ENCODE measurements at places on chromosomes 12 and 14.

DNA sequence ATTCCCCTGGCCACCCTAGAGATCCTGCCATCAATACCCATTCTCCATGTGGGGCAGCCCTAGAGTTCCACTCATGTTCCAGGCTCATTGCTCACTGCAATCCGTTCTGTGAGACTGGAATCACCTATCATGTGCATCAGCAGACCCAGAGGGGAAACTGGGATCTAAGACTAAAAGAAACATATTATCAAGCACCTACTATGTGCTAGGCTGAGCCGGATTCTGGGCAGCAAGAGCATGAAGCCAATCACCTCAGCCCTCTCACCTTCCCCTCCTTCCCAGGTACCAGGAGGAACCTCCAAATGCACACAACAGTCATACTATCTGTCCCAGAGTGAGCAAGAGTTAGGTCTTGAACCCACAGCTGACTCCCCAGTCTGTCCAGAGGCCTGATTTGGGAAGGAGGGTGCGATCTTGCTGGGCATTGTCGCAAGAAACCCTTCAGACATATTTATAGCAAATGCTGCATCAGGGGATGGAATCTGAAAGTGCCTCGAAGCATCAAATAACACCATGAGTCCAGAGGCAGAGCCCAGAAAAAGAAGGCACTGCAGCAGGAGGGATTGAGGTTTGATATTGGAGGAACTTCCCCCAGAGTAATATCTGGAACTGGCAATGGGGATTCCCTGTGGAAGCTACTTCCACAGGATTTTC, 6.7 kb upstream of the CACNB3 start:
- no peak for DNase-seq

GRCh38 chr14:59154373-59154772, 34.1 kb upstream of the DAAM1 start:
- DNase-seq = no peak

GRCh38 chr12:57726151-57726883, 12.2 kb downstream of the AGAP2 start:
- no peak for DNase-seq

DNA sequence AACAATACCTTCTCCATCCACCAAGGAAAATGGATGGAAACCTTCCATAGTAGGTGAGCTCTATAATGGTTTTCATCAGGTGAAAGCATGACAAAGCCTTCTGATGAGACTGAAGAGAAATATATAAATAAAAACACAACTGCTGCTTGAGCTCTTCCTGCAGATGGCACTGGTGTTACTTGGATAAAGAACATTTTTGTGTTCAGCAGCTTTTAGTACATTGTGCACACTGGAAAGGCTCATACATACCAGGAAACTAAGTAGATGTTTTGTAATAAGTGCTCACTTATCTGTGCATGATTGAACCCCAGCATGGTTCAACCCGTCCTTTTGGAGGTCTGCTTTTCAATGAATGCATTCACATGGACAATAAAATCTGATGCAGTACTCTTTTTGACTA, 357.3 kb upstream of the MIS18BP1 start:
- no peak for DNase-seq

- no peak for DNase-seq
These were observed 36.0 kb upstream of the TRHDE start for GRCh38 chr12:72236071-72236705.

Measured in effector memory CD8-positive, alpha-beta T cell (primary cell).